ENCODE measurements at places on chromosomes 7 and 10.

GRCh38 chr10:103780242-103781149 lies 74.9 kb downstream of the SH3PXD2A start:
- DNase-seq: no peak

- DNase-seq: no peak
These were observed 5.0 kb upstream of the FAM20C start for GRCh38 chr7:187227-187927.

DNA sequence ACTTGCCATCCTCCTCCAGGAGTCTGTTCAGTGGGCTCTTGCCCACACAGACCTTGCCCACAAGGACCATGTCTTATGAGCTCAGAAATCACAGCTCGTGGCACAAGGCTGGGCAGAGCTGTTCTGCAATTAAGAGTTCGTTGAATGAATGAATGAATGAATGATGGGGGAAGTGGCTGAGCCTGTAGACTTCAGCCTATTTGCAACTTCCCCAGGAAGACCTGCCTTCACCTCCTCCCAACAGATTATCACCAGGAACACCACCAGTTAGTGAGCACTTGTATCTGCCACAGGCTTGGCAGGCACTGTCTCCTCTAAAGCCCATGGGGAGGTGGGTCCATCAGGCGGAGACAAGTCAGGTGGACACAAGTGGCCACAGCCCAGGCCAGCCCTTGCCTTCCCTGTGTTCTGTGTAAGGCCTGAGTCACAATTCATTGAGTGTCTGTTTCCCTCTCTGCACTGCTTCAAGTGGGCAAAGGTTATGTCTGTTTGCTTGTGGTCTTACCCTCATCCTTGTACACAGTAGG lies 1.8 kb upstream of the FGF8 start:
- DNase-seq: no peak

DNA sequence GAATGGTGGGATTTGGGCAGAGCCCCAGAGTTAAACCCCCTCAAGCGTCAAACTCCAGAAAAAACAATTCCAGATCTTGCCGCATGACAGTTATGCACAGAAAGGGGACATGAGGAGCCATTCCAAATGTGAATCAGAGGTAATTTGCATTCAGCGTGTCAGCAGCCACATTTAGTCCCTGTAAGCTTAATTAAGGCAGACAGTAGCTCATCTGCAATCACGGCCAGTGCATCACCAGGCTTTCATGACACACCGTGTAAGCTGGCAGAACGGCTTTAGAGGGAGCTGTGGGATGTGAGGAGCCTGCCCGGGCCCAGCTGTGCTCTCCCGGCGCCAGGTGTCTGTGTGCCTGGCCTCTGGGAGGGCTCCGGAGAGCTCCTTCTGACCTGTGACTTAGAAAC lies 18.7 kb upstream of the PRKAG2 start:
- no peak for DNase-seq

GRCh38 chr7:156196649-156197048 lies 384.4 kb upstream of the SHH start:
- DNase-seq: no peak

GRCh38 chr7:15488401-15488800 lies 73.4 kb downstream of the AGMO start:
- no peak for DNase-seq

All from activated CD4-positive, alpha-beta memory T cell treated with anti-CD3 and anti-CD28 coated beads for 36 hours (primary cell).